ENCODE measurements at places on chromosomes 3 and 15.

DNA sequence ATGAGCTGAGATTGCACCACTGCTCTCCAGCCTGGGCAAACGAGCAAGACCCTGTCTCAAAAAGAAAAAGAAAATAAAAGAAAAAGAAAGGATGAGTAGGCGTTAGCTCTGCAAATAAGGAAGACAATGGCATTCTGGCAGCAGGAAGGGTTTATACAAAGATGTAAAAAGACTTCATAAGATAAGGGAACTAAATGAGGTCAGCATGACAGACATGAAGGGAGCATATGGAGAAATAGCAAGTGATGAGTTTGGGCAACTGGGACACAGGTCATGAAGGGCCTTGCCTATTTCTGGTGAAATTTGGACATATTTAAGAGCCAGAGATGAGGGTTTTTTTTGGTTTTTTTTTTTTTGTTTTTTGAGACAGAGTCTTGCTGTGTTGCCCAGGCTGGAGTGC, 24.5 kb downstream of the TMEM266 start:
- no peak for DNase-seq

GRCh38 chr15:96049323-96049722, 281.2 kb upstream of the NR2F2 start:
- no peak for DNase-seq

- no peak for DNase-seq
Observed at GRCh38 chr3:185070491-185071286, 82.2 kb downstream of the C3orf70 start.

GRCh38 chr3:130517602-130518001, 625 bp downstream of the COL6A6 start:
- DNase-seq, result no peak

DNA sequence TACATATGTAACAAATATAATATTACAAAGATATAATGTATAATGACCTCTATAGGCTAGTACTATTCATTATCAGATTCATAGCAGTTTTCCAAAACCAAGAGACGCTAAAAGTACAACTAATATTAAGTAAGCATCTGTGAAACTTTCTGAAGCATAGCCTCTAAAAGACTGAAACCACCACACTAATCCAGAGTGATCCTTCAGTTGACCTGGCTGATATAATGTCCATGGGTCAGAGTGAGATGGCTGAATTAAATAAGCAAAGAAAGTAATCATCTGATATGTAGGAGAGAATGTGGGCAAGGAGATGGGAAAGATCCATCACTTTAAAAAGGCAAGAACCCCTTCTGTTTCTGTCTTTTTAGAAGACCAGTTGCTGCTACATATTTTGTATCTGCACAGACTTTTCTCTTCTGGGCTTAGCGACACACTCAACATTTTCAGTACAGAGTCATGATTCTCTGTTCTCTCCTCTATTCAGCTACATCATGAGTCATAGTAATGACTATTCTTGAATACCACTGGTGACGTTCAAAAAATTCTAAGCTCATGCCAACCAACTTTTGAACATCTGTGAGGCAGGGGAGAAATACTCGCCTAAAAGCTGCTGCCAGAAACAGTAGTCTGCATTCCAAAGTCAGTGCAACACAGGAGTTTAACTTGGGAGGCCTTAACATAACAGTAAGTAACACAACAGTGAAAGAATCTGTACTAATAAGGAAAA, 149.6 kb downstream of the MAGI1 start:
- DNase-seq, result no peak

- no peak for DNase-seq
Observed at GRCh38 chr15:85475711-85476110, 95.3 kb downstream of the AKAP13 start.

DNA sequence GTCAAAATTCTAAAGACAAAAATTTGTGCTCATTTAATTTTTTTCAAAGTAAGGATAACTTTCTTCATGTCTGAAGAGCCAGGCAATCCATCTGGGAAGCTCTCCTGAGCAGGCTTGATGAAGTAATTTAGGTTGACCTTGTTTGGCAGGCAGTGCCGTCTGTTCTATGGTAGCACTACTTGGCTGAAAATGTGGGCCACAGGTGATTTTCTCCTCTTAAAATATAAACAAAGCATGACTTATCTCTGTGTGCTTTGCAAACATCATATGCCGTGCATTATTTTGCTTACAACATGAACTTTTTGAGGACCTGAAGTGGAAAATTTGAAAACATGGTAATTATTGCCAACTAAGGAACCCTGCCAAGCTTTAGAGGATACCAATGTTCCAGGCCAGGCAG, 143.2 kb downstream of the RAP2B start:
- no peak for DNase-seq

DNA sequence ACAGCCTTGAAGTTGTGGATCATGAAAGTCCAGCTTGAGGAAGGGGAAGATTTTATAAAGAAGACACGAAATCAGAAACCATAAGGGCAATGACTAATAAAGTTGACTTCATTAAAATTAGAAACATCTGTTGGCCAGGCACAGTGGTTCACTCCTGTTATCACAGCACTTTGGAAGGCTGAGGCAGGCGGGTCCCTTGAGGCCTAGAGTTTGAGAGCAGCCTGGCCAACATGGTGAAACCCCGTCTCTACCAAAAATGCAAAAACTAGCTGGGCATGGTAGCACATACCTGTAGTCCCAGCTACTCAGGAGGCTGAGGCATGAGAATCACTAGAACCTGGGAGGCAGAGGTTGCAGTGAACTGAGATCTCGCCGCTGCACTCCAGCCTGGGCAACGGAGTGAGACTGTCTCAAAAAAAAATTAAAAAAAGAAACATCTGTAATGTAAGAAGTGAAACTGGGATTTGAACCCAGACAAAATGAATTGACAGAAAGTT, 7.9 kb upstream of the UBXN7 start:
- no peak for DNase-seq

GRCh38 chr3:160981217-160981938, 123.8 kb downstream of the B3GALNT1 start:
- no peak for DNase-seq

DNA sequence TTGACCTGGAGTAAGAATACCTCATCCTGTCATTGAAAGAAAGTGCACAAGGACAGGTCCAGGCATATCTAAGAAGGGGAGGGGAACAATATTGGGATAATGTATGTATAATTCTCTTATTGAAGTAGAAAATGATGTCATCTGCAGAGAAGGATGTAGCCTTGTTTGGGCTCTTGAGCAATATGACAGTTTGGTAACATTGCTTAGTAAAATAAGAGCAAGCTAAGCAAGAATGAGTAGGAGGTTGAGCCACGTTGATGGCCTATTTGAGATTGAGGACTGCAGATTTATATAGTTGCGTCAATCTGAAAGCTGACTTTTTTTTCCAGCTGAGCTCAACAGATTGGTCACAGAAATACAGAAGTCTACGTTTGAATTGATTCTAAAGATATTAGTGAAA, 145.2 kb downstream of the FILIP1L start:
- no peak for DNase-seq

- no peak for DNase-seq
Observed at GRCh38 chr3:40240921-40241320, 68.6 kb upstream of the EIF1B start.

- no peak for DNase-seq
Observed at GRCh38 chr3:11908981-11909698, 62.5 kb upstream of the TAMM41 start.

GRCh38 chr3:32457971-32458471, 44.6 kb downstream of the CMTM6 start:
- DNase-seq, result no peak

DNA sequence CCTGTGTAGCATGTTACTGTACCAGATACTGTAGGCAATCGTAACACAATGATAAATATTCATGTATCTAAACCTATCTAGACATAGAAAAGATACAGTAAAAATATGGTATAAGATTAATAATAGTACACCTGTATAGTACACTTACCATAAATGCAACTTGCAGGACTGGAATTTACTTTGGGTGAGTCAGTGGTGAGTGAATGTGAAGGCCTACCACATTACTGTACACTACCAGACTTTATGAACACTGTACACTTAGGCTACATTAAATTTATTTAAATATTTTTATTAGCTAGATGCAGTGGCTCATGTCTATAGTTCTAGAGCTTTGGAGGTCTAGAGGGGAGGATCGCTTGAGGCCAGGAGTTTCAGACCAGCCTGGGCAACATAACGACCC, 186.6 kb upstream of the ROPN1 start:
- DNase-seq, result no peak

All from cortex of kidney (tissue), 1 donor.